GM23338 (cell line): ENCODE measurements at places on chromosomes 2 and 18. TPM values are rescaled to one million over a fixed set of nuclear protein-coding genes. Genes with fewer than 3 reads are reported as not detected.
A peak's percentile ranks its signal among the peaks of the same experiment; 100 is the strongest.

Gene LAMA1
- total RNA-seq = 47.6 and 52.3 TPM in 2 replicates

Gene CBLN2
- not detected in 2 replicates for total RNA-seq

Gene NR4A2
- 0.49 and 0.85 TPM in 2 replicates for total RNA-seq

Gene HOXD9
- total RNA-seq = not detected in 2 replicates

Gene ESPNL
- total RNA-seq = 3.1 and 4.3 TPM in 2 replicates

Gene ARHGEF33
- total RNA-seq = 0.10 and 9.2 TPM in 2 replicates

Gene CNGA3
- not detected in 2 replicates for total RNA-seq

Gene SERTAD2
- 6.2 and 6.6 TPM in 2 replicates for total RNA-seq

Gene SCRN3
- total RNA-seq = 8.1 and 9.6 TPM in 2 replicates

Gene CD207
- not detected in 2 replicates for total RNA-seq

Gene CHAC2
- total RNA-seq = 17.9 and 20.9 TPM in 2 replicates

Gene FAM237A
- total RNA-seq = not detected in 2 replicates

- no peak for DNase-seq
Measured at GRCh38 chr2:139439100-139439499, 658.9 kb upstream of the NXPH2 start.

- no peak for DNase-seq
Measured at GRCh38 chr2:85736456-85737355, 17.1 kb upstream of the ATOH8 start.

DNA sequence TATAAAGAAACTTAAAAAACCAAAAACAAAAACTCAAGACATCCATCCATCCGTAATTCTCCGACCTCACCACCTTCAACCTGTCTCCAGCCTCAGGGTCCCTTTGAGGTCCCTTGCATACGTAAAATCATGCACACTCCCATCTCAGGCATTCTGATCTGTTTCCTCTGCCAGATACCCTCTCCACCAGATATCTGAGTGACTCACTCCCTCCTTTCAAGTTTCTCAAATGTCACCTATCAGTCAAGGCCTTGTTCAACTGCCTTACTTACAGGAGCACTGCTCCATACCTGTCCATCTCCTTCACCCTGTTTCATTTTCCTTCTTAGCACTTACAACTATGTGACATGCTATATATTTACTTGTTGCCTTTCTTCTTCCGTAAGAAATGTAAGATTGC lies 369.3 kb downstream of the NBAS start:
- DNase-seq = no peak

- DNase-seq = no peak
Measured at GRCh38 chr2:217863883-217864282, 138.9 kb downstream of the TNS1 start.

GRCh38 chr2:112465382-112465781 lies 16.6 kb upstream of the TTL start:
- peak; percentile 62 for DNase-seq

- peak; percentile 92 for DNase-seq
Measured at GRCh38 chr18:37084912-37085311, 256.0 kb downstream of the KIAA1328 start.

DNA sequence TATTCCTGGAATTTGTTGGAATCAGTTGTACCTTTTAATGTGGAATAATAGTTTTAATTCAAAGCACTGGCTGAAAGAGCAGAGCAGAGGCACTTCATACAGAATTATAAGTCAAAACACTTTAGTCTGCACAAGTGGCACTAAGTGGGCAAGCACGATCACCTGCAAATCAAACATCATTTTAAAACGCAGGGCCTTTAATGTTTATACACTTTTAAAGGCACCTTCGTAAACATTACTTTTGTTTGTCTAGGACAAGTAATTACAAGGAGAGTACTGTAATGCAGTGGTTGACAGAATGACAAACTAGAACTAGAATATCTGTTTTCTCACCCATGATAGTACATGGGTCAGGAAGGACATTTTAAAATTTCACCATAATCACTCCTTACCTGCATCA lies 36.4 kb downstream of the LANCL1 start:
- DNase-seq = no peak

- DNase-seq = no peak
Measured at GRCh38 chr18:76979111-76979751, 153.4 kb downstream of the MBP start.

GRCh38 chr2:62215306-62216064 lies 19.6 kb downstream of the B3GNT2 start:
- DNase-seq = no peak

DNA sequence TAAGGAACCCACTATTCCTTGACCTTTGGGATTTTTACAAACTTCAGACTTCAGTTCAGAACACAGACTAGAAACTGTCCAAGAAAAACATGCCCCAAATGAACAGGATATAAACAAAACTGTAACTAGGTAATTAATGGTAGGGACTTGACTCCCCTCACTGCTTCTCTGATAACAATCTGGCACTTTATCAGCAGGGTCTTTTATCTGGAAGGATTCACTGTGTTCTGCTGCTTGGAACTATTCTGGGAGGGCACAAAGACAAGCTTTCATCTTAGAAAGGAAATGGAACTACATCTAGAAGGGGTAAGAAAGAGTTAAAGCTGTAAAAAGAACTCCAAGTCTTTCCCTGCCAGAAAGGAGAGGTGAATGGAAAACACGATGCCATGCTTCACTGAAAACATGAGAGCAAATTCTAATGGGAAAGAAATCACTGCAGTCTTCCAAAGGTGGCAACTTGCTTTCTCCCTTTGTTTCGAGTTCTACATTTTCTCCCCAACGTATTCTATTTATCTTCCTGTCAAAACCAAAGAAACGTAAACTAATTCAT lies 181.2 kb downstream of the THADA start:
- no peak for DNase-seq

GRCh38 chr2:54876764-54877163 lies 153.3 kb downstream of the EML6 start:
- no peak for DNase-seq

- DNase-seq = no peak
Measured at GRCh38 chr2:38021589-38021988, 54.4 kb downstream of the CYP1B1 start.

- DNase-seq = no peak
Measured at GRCh38 chr2:233728723-233729301, at the start of gene UGT1A3. Gene UGT1A3 (plus strand): TSS chr2:233729042. CDS start chr2:233729127, 85 bp downstream.

DNA sequence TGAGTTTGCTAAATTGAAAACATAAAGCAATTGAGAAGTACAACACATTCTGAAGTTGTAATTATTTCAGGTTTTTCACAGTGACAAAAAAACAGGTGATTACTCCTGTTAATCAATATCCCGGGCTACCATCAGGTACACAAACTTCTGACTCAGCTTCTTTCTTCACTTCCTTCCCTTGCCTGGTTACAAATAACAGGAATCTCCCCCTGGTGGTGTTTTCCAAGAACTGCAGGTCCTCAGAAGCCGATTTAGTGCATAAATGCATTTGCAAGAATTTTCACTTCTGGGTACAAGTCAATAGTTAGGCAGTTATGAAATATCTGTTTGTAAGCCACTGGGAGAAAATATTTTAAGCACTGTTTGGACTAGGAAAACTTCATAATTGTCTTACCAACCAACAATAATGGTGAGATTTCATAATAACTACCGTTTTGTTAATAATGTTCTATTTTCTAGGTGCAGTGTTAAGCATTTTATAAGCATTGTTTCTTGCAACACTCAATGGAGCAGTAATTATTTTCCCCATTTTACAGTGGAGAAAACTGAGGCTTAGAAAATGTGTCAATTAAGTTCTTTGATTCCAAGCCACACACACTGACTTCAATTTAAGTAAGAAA lies 12.4 kb upstream of the GMCL1 start:
- peak; percentile 96 for DNase-seq
